ENCODE measurements at places on chromosomes 1 and 21.

- no peak for DNase-seq
Observed at GRCh38 chr1:90411185-90411584, 305.9 kb downstream of the BARHL2 start.

- DNase-seq: no peak
Observed at GRCh38 chr1:17757426-17757825, 2.3 kb downstream of the ACTL8 start.

DNA sequence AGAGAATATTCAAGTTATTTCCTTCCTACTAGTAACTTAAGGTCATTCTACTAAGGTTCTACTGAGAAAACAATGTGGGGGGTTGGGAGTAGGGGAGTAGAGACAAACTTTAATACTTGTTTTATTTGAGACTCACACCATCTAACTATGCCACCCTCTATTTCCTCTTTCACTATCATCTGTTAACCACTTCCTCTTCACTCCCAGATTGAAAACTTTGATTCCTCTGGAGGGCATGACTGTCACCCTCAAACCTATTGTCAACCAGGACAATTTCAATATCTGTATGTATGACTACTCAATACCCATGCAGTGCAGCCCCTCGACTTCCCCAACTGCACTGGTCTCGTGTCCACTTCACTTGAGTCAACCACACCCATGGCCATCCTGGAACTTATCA is 165.6 kb upstream of the POGK start:
- DNase-seq: no peak

- no peak for DNase-seq
Observed at GRCh38 chr1:153968408-153968807, 706 bp downstream of the CREB3L4 start.

DNA sequence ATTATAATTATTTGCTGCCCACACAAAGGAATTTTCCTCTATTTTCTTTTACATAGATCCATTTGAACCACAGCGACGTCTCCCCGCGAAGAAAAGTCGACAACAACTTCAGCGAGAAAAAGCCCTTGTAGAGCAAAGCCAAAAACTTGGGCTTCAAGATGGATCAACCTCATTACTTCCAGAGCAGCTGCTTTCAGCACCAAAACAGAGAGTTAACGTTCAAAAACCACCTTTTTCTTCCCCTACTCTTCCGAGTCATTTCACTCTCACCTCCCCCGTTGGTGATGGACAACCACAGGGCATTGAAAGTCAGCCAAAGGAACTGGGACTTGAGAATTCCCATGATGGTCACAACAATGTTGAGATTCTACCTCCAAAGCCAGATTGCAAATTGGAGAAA is 7.2 kb downstream of the GORAB start:
- no peak for DNase-seq

- no peak for DNase-seq
Observed at GRCh38 chr1:169468982-169469381, 16.8 kb downstream of the SLC19A2 start.

Data from GM13977 (cell line).